ENCODE measurements at places on chromosomes 2 and 18.

DNA sequence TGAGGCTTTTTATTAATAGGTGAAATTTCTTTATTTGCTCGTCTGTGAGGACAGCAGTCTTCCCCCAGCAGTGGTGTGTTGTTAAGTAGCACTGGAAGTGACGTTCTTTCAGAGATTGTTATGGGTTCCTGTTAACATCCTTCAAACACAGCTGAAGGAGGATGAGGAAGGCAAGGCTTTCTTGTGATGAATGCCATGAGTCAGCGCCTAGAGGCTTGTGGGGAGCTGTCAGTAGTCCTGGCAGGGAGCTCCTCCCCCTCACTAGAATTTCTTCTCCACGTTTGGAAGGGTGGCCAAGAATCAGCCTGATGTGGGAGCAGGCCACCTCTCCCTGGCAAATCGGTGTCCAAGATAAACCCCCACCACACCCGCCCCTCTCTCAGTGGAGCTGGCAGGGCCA, 113.2 kb downstream of the ARHGEF4 start:
- no peak for DNase-seq

- DNase-seq, result no peak
Observed at GRCh38 chr18:13271302-13271911, 52.8 kb downstream of the LDLRAD4 start.

DNA sequence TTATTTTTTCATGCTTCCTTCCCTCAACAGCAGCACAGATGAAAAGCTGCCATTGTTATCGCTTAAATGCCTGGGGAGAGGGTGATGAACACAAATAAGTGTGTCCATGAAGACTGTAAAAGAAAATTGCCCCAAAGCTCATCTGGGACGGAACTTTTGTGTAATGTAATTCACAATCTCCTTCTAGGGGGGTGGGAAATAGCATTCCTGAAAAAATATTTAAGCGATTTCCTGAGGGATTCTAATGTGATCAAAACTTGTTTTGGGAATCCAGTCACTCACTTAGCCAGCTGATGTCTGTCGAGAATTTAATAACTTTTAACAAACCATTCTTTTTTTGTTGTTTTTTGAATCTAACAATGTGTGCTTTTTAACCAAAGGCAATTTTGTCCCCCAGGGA, 427.9 kb downstream of the PLCL1 start:
- DNase-seq, result no peak

DNA sequence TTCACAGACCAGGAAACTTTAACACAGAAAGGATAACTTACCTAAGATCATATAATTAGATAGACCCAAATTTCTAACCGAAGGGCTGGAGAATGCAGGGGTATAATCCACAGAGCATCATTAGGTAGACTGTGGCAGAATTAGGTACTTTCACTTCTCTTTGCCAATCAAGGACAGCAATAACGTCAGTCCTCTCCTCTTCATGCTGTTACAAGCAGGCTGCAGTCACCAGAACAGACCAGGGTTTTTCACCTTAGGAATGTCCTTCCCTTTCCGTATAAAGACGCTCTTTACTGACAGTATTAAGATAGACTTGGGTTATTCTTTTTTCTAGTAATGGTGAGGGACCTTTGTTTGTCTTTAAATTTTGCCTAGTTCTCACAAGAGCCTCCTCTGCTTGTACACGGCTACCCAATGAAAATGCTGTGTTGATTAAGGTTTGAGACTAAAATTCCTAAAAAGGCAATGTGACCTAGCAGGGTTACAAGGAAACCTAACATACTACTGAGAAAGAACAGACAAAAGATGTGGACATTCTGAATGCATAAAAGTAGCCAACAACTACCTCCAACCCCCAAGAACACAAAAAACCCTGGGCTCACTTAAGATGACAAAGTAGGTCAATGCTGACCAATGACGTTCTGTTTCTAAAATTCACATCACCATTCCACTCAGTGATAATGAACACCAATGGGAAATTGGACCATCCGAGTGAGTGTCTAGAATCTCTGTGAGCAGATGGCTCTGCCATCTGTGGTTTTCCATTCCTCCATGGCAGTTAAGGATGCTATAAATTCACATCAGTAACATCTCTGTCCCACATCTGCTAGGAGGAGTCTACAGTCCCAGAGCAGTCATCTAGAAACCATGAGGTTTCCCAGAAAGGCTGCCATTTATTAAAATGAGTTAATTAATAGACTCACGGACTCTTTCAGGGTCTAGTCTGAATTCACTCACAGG, 2.1 kb downstream of the PDIA6 start:
- peak; percentile 15 for DNase-seq

GRCh38 chr2:181789827-181790448, 101.6 kb upstream of the ITPRID2 start:
- DNase-seq, result no peak

DNA sequence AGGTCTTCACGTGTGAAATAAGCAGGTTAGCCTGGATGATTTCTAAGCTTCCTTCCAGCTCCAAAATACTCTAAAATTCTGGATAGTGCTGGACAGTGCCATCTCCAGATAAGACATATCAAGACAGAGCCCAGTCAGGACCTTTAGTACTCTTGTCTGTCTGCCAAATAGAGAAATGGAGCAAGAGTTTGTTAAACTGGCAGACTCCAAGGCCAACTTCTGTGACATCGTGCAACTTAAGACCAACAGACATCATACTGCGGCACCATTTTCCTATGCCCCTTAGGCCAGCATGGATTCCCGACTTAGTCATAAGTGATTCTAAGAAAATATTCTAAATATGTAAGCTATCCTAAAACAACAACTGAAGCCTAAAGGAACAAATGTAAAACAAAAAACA, 118.6 kb downstream of the RBMS1 start:
- peak; percentile 62 for DNase-seq
